ENCODE measurements at places on chromosomes 16 and 17.

GRCh38 chr17:6070913-6071511, 833 bp downstream of the WSCD1 start:
- DNase-seq, result no peak

- DNase-seq, result no peak
Observed at GRCh38 chr16:80932708-80933095, 74.0 kb downstream of the CMC2 start.

DNA sequence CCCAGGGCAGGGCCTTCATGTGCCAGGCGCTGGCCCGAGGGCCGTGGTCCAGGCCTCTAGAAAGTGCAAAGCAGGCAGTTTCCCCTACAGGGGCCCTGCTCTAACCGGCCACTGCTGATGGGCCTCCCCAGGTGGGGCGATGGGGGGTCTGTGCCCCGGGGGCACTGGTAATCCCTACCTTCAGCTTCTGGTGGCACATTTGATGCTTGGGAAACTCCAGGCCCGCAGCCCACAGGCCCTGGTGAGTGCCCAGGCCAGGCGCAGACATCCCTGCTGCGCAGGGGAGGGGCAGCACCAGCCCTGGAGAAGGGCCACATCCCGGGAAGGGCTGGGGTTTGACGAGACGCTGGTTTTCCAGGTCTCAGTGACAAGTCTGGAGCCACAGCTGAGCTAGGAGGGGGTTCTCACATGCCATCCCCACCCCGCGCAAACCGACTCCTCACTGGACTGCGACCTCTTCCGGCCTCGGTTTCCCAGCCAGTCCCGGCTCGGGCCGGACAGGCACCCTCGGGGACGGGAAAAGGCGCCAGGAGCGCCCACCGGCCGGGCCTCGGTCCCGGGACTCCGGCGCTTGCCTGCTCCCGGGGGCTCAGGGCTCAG, 1.6 kb downstream of the DOC2B start:
- DNase-seq, result no peak

DNA sequence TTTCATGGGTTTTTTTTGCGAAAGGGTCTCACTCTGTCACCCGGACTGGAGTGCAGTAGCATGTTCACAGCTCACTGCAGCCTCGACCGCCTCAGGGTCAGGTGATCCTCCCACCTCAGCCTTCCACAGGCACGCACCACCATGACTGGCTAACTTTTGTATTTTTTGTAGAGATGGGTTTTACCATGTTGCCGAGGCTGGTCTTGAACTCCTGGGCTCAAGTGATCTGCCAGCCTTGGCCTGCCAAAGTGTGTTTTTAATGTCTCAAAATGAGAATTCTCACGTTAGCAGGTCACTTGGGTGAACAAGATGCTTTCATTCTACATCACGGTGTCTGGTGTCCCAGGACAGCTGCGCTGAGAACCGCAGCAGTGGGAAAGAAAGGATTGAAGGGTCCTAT, 3.2 kb downstream of the FBXO31 start:
- DNase-seq, result no peak

DNA sequence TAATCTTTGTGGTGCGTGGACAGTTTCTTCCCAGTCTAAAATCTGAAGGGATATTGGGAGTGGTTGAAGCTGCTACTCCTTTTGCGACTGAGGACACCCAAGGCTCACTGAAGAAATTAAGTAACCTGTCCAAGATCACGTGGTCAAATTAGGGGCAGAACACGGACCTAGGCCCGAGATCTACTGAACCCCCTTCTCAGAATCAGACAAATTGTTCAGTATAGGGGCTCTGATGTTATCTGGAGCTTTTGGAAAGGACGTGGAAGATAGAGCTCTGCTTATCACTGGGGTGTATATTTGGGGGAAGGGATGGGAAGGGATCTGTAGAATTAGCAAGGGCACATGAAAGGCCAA, 857 bp downstream of the TANGO6 start:
- DNase-seq, result no peak

DNA sequence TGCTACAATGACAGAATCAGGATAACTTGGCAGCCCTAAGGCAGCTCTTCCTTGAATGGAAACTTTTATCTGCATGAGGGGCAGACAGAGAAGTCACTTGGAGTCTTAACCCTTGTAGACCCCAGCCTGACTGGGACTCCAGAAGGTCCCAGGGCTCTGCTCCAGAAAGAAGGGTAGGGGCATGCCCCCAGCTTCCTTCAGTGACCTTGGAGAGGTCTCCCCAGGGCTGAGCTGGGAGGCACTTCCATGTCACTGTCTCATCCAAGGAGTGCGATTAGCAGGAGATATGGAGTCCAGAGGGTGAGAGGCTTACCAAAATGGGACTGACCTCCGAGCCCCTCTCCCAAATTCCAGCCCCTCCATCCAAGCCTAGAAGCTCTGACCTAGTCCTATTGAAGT, 3.4 kb upstream of the NLRC5 start:
- DNase-seq, result no peak

GRCh38 chr17:53353919-53354351, 468.8 kb upstream of the KIF2B start:
- no peak for DNase-seq
